Testis (tissue), 5 donors: ENCODE measurements at places on chromosomes 7 and 10. TPM values are rescaled to one million over a fixed set of nuclear protein-coding genes. Genes with fewer than 3 reads are reported as not detected.

DNA sequence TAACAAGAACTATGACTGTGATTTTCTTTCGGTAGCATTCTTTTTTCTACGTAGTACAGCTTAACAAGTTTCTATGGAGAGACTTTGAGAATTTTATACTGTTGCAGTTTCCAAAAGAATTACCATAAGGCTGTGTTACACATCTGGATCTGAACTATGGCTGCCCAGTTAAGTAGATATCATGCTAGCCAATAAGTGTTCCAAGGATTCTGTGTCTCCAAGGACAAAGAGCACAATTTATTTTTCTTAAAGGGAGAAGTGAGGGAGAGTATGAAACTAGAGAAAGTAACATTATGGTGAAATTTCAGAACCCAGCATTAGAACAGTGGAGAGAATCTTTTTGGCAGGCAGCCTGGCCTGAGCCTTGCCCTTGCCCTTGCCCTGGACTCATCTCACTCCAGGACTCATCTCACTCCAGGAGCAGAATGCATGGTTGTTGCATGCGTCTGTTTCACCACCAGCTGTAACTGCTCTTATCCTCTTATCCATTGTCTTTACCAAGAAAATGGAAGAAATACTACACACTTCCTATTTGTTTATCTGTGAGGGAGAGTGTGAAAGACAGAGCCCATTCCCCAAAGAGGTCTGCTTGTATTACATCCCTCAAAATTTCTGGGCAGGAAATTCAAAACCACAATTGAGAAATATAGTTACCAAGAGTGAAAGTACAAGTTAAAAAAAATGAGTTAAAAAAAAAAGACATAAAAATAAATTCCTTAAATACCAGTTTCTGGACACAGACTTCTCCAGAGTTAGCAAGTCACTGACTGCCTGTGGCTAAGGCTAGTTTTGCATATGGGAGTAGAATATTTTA lies 1067.5 kb downstream of the NRG3 start:
- peak; percentile 46 for DNase-seq

The PBLD gene
- total RNA-seq = 7.6 TPM

The UCN3 gene
- not detected for total RNA-seq

The NKX2-3 gene
- total RNA-seq = 0.19 TPM

DNA sequence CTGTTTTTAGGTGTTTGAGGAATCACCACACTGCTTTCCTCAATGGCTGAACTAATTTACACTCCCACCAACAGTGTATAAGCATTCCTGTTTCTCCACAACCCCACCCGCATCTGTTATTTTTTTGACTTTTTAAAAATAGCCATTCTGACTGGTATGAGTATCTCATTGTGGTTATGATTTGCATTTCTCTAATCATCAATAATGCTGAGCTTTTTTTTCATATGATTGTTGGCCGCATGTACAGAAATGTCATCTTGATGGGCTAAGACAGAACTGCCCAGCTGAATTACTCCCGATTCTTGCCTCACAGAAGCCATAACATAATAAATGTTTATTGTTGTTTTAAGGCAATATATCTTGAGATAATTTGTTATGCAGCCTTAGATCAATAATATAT lies 93.1 kb upstream of the DKK1 start:
- DNase-seq = no peak

- DNase-seq = no peak
These were observed 170.0 kb downstream of the IMMP2L start for GRCh38 chr7:111392294-111392693.

The OLAH gene
- total RNA-seq = 11.1 TPM

DNA sequence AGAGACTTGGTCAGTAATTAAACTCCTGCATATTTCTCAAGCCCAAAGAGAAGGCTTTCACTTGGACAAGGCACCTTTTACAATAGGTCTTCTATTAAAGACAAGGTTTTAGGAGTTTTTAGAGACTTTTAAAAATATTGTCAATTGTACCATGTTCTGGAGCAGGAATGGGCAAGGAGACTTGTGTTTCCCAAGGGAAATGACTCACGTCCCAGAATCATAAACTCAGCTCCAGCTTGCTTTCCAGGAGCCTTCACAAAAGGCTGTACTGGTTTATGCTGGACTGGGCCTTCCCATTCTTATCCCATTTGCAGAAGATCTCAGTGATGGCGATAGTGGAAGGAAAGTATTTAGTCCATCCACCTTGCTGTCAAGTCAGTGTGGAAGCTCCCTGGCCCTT lies 7.8 kb upstream of the GLI3 start:
- no peak for DNase-seq

The HYCC1 gene
- total RNA-seq = 22.0 TPM
